Nephron progenitor cell (in vitro differentiated cells): ENCODE measurements at places on chromosomes 12 and 14.
A peak's percentile ranks its signal among the peaks of the same experiment; 100 is the strongest.

DNA sequence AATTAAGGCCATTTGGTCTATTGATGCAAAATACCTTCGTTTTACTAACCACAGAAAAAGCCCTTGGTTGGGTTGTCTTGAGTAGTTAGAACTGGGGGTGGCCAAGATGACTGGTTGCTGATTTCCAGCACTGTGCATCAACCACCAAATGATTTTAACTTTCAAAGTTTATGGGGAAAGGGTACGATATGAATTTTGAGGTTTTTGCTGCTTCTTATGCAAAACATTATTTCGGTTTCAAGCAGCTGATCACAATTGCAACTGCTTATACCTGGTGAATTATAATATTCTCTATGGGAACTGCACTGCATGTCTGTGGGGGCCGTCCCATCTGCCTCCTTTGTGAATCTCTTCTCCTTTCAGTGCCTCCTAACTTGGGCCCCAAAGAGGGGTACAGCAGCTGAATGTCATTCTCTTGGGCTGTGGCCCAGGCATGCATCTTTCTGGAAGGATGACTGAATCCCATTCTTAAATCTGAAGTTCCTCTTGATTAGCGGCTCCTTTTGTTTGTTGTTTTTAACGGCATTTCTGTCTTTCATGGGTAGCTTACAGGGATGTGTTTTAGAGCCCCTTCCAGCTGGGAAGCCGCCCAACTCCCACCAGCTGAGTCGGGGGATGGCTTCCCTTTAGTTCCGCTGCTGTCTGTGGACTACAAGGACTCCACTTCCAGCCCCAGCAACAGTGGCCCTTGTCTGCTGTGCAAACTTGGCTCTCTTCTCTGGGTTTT lies 479.8 kb downstream of the ZFP36L1 start:
- no peak for DNase-seq

DNA sequence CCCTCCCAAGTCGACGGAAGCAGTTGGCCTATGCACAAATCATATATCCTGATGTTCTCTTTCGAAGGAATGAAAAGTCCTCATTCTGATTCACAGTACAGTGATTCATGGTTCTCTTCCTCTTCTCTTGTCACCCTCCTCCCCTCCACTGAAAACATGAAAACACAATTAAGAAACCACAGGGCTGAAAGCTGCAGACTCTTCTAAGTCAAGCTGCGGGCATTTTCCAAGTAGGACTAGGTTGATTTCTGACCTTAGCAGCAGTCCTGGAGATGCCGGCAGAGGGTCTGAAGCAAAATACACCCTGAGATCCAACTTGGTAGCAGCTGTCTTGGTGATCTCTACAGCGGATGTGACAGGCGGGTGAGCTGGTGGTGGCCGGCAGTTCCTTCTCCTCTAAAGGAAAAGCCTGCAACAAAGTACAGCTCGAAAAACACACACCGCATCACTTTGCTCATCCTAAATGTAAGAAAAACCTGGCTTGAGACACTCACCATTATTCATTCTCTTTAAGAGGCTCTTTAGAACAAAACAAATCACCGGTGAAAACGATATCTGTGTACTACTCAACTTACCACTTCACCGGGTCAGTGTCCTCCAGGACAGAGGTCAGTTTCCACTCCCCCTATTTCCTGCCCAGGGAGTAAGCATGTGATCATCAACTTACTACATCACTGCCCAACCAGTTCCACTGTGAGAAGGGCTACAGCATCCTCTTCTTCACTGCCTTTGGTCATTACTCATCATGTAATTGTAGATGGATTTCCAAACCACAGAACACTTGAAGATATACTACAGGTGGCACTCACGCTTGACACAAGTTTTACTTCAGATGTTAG lies 6.0 kb downstream of the TMCC3 start:
- peak; percentile 48 for DNase-seq

- no peak for DNase-seq
These were observed 148.6 kb downstream of the ANO4 start for GRCh38 chr12:100942984-100943749.

DNA sequence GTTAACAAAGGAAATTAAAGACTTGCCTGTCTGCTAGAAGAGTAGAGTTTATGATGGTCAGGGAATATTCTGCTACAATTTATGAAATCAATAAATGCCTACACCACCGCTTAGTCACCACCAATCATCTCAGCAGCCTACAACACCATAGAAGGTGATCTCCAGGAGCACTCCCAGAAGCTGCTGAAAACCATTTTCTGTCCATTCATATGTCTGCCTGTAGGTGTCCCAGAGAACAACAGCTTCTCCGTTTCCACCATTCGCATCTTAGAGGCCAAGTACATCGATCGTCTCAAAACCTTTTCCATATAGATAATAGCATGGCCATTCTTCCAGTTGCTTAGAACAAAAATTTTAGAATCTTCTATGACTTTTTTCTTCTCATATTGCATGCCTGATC lies 303.4 kb downstream of the KCNC2 start:
- no peak for DNase-seq

DNA sequence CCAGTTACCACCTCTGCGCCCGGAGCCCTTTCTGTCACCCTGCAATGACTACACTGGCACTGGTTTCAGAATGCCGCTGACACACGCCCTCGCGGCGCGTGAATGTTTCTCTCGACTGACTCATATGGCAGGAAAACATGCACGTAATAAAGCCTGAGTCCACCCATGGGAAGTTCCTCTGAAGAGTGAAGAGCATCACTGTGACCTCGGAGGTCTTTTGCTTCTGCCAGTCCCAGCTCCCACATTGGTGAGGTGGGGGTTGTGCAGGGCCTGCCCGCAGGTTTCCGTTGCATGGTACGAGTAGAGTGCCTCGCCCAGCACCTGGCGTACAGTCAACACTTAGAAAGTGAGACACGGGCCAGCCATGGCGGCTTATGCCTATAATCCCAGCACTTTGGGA lies 11.1 kb upstream of the SLC6A12 start:
- DNase-seq: no peak

- no peak for DNase-seq
These were observed 8.3 kb downstream of the MGAT4C start for GRCh38 chr12:86247871-86248270.

- peak; percentile 13 for DNase-seq
These were observed 15.3 kb upstream of the NRXN3 start for GRCh38 chr14:78154827-78155226.

- DNase-seq: no peak
These were observed 9.4 kb downstream of the PLD4 start for GRCh38 chr14:104933746-104934733.

- DNase-seq: peak; percentile 8
These were observed 75.4 kb downstream of the IFT81 start for GRCh38 chr12:110199339-110200123.

DNA sequence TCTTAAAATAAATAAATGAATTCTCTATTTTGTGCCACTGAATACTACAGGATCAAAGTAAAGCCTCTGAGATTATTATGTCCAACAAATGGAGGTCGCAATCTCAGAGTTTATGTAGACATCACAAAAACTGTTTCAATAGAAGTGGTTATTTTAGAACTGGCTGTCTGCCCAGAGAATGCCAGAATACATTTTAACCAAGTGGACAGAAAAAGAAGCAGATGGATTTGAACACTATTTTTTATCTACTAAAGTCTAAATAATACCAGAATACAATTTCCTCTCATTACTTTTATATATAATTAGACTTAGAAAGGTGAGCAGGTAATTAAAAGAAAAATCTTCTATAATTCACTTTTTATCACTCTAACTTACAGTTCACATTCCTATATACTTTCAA lies 118.3 kb downstream of the MED13L start:
- no peak for DNase-seq

DNA sequence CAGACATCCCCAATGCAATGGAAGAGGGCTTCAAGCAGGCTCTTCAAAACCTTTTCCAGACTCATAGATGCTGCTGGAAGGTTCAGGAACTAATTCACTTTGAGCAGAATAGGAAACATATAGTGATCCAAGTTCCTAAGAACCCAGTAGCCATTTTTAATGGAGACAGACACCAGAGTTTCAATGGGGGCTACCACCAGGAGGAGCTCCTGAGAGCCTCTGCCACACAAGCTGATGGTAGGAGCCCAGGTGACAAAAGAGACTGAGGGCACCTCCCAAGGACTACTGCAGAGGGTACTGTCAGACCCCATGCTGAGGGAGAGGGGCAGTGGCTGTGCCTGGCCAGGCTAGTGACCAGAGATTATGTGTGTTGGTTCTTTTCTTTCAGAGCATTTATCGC lies 45.9 kb downstream of the IFNG start:
- no peak for DNase-seq

DNA sequence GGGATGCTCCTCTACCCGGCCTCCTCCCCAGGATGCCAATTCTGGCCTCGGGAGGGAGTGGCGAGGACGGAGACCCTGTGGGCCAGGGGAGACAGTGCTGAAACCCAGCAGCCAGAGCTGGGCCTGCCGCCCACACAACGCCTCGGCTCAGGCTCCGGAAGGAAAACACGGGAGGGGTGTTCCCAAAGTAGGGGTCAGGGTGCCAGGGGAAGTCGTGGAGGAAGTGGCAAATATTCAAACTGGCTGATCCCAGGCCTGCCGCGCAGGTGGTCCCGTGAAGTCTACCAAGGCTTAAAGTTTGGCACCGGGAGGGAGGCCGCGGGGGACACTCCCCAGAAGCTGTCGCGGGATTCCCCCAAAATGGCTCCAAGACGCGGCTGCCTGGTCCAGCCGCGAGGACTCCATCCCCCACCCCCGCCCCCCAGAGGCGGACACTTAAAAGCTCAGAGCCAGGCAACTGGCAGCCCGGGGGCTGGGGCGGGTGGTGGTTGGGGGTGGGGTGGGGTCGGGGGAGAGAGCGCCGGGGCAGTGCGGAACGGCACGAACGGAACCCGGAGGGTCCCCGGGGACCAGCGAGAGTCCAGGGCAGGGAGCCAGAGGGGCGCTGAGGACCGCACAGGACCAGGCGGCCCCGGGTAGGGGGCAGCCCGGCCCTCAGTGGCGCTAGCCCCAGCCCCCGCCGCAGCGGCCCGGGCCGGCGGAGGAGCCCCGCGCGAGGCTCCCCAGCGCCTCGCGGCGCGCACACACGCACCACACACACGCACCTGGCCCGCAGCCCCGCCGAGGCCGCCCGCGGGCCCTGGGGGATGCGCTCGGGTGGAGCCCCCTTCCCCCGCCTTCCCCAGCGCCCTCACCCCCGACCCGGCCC lies 20.0 kb downstream of the BEGAIN start:
- no peak for DNase-seq

DNA sequence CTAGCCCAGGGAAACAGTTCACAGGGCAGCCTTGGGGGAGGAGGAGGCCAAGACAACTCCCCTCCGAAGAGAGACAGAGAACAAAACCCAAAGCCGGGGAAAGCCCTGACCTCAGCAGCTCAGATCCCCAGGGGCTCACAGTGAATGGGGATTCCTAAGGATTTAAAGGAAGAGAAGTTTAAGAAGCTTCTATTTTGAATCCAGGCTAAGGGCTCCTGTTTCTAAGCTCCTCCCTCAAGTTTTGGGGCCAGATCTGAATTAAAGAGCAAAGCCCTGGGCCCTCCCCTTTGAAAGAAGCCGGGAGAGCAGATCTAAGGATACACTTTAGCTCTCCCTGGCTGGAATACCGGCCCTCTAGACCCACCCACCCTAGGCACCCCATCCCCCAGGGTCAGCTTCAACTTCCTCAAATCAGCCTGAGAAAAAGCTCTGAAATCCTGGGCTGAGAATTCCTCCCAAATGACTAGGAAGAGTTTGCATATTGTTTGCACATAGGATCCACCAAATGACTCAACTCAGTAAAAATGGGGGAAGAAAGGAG lies 3.9 kb downstream of the KDM2B start:
- DNase-seq: peak; percentile 55

GRCh38 chr12:79895071-79895470 lies 39.8 kb downstream of the PPP1R12A start:
- no peak for DNase-seq

- DNase-seq: no peak
These were observed 139.8 kb upstream of the PWP1 start for GRCh38 chr12:107545737-107546353.

DNA sequence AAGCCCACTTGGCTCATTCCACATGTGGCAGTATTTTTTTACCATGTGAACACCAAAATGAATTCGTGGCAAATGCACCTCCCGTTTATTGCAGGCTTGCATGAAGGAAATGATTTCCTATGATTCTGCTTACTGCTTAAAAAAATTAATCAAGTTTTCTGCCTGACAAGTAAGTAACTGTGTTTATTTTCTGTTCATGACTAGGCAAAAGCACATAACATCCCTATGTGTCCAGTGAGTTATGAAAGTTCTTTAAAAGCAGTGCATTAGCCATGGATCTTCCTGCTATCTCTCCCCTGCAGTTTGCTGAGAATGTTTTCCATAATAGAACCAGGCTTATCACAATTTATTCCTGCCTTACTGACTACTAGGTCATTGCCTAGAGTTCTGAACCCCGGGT lies 20.4 kb downstream of the GPR65 start:
- no peak for DNase-seq

GRCh38 chr12:8501720-8502119 lies 11.6 kb upstream of the CLEC4D start:
- no peak for DNase-seq

DNA sequence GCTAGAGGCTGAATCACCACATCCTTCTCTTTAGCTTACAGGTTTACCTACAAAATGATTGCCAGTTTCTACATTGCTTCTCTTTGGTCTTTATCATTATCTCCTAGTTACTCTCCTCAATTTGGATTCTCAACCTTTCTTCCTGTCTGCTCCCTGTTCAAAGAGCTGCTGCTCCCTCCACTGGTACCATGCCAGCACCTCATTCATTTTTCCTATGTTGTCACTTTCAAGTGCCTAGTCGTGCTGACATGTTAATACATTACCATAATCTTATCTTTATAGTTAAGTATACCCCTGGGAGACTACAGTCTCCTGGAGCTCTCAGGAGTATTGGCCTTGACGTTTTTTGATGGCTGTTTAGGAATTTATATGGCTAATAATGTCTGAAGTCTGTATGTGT lies 14.2 kb downstream of the FRS2 start:
- DNase-seq: no peak

GRCh38 chr14:72617391-72618031 lies 276.4 kb downstream of the DPF3 start:
- DNase-seq: peak; percentile 16

DNA sequence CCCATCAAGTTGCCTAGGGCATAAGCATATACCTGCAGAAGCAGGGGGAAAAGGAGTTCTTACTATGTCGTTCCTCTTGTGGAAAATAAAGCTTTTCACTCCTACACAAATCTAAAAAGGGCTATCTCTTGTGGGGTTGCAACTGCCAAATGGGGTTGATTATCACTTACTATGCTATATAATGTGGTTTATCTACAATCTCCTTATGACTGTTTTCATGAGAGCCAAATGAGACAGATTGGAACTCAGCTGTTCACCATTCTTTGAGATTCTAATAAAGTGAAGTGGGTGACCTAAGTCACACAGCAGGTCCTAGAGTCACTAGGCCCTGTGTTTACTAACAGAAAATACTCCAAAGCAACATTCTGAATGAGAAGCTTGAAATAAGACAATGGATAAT lies 47.7 kb downstream of the CIT start:
- no peak for DNase-seq

GRCh38 chr14:64294672-64295413 lies 672 bp upstream of the ESR2 start:
- DNase-seq: peak; percentile 83

- DNase-seq: no peak
These were observed 16.2 kb upstream of the SLC16A7 start for GRCh38 chr12:59579631-59580030.
